Stimulated activated CD4-positive, alpha-beta T cell treated with anti-CD3 and anti-CD28 coated beads, TNF-alpha, amount 100 ng/mL, for 1 hour (primary cell): ENCODE measurements at places on chromosomes 5 and 9.

DNA sequence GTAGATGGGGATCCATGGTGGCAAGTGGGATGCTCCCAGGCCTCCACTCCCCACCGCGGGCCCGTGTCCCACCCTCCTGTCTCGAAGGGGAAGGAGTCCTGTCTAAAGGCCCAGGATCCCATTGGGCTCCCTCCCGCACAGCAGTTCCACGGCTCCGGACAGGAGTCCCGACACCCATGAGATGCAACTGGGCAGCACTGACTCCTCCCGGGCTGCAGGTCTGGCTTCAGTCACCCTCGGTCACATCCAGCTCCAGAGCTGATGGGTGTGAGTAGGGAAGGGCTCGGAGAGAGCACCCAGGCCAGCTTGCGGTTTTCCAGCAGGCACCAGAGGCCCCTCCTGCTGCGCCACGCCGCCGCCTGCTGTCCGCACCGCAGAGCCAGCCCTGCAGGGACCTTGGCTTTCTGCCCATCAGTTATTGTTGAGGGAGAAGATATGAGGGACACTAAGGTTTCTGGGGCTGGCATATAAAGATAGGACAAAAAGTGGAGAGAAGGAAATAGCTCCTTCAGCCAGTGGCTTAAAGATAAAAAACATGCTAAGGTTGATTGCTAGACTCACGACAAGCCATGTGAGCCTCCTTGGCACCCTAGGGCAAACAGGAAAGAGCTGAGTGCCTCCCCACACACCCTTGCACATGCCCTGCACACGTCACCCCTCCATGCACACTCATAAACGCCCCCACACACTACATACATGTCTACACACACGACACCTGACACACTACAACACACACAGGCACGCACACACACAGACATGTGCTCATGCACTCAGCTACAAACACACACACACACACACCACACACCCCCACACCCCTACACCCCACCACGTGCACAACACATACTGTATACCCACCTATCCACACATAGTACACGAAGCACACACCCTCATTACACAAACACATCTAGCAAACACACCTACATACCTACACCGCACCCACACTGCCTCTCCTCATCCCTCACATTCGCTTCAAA, 79.0 kb downstream of the AK8 start:
- DNase-seq, result no peak

GRCh38 chr5:101673120-101673519, 623.0 kb downstream of the SLCO4C1 start:
- DNase-seq, result no peak

DNA sequence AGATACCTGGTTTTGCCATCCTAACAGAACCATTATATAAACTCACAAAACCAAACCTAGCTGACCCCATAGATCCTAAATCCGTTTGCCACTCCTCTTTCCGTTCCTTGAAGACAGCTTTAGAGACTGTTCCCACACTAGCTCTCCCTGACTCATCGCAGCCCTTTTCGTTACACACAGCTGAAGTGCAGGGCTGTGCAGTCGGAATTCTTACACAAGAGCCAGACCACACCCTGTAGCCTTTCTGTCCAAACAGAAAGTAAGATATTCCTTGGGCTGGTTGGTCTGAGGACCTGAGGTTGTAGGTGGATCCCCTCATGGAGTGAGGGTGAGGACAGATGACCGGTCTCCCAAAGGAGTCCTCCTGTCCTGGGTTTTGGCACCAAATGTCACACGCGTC, 56.7 kb upstream of the NAA35 start:
- DNase-seq, result no peak

DNA sequence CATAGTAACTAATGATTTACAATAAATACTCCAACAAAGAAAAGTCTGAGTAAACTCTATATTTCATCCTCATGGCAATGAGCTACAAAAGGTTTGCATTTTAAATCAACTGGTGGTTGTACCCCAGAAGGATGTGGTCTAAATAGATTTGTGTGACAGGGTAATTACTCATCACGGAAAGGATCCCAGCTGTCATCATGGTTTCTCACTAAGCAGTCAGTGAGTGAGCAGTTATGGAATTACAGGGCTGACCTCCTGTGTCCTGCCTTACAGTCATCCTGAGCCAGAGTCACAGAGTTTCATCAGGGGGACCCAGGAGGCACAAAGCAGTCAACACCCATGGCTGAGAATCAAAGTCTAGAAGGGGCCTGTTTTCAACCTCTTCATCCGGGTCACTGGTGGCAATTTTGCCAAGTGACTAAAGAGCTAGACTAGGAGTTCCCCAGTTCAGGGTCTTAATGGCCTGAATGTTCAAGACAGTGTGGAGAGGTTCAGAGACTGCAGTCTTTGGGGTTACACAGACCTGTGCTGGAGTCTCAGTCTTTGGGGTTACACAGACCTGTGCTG, 210.7 kb upstream of the SLC24A2 start:
- DNase-seq, result no peak

DNA sequence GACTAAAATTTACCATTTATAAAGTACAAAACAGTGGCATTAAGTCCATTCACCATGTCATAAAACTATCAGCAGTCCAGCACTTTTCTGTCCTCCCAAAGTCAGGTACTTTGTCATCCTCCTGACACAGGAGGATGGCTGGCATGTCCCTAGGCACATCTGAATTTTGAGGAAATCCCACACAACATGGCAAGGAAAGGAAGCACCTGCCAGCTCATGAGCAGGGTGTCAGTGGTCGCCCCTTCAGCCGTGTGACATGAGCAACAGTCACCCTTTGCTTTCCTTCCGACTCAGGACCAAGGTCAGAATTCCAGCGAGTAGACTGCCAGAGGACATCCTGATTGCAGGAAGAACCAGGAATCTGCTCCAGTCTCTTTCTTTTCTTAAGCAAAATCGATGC, 77.1 kb downstream of the PPARGC1B start:
- DNase-seq, result no peak

GRCh38 chr5:104598285-104598684, 1035.7 kb upstream of the NUDT12 start:
- no peak for DNase-seq

DNA sequence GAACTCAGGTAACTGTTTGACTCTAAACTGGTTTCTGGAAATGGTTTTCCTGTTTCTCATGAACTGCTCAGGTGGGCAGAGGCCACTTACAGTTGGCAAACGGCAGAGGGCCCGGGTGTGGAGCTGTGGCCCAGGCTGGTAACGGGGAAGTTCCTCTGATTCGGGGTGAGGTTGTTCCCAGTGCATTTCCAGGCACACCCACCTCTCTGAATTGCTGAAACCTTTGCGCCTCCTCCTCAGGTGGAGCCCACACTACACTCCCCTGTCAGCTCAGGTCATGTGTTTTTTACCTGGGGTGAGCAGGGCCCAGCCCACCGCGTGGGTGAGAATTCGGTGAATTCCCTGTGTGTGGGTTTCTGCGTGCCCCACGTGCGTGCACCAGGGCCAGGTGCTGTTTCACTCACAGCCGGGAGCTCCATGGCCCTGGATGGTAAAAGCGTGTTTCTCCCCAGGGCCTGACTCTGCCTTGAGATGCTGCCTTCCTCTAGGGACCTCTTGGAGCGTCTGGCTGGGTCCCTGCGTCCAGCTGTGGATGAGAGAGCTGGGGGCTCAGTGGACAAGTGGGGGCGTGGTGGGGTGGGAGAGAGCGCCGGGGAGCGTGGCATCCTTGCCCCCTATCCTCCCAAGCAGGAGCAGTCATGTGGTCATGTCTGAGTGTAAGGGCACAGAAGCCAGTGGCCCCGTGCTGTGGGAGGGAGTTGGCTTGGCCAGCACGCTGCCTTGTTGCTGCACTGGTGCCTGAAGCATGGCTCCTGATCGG, 33.5 kb upstream of the LPCAT1 start:
- no peak for DNase-seq

GRCh38 chr9:83622433-83622938, 457 bp upstream of the IDNK start:
- no peak for DNase-seq
